ENCODE measurements at places on chromosomes 5 and 9.
A peak's percentile ranks its signal among the peaks of the same experiment; 100 is the strongest.

GRCh38 chr5:91332267-91333045 lies 50.7 kb downstream of the ARRDC3 start:
- peak; percentile 58 for DNase-seq

- no peak for DNase-seq
These were observed 198.5 kb upstream of the ADAMTSL1 start for GRCh38 chr9:18275313-18275990.

- DNase-seq = no peak
These were observed 315.1 kb downstream of the RAB3C start for GRCh38 chr5:58898006-58898405.

GRCh38 chr9:137820161-137820855 lies 57.3 kb upstream of the CACNA1B start:
- DNase-seq = no peak

- DNase-seq = no peak
These were observed 252.0 kb downstream of the MRPS30 start for GRCh38 chr5:45060724-45061123.

- no peak for DNase-seq
These were observed 287.2 kb downstream of the ARRDC3 start for GRCh38 chr5:91095786-91096385.

DNA sequence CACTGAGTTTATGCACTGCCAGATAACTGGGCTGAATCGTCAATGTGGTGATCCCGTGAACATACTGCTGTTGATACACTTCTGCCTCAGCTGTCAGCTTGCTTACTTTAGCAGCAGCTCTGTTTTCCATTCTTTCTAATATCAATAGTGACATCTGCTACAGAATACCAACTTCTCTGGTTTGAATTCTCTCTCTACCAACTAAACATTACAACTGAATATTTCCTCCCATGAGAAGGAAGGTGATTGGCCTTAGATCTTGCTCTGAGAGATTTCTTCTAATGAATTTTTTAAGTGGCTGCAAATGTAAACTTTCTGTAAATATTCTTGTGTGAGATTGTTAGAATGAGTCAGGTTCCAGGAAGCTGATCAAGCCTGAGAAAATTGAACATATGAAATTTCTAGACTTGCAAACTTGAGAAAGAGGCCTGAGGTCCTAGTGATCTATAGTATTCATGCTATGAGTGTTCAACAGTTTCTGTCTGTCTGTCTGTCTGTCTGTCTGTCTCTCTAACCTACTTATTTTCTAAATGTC lies 205.5 kb upstream of the CDKN2B start:
- DNase-seq = no peak

DNA sequence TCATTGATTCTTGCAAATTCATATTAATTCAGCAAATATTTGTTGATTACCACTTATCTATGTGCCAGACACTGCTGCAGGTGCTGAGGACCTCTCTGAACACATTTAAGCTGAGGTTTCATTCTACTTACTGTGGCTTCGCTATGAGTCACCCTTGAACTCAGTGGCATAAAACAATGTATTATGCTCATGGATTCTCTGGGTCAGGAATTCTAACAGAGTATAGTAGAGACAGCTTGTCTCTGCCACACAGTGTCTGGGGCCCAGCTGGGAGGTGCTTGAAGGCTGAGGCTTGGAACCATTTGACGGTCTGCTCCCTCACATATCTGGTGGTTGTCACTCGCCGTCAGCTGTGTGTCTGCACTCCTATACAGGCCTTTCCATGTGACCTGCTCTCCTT lies 124.3 kb upstream of the NR3C1 start:
- peak; percentile 29 for DNase-seq

DNA sequence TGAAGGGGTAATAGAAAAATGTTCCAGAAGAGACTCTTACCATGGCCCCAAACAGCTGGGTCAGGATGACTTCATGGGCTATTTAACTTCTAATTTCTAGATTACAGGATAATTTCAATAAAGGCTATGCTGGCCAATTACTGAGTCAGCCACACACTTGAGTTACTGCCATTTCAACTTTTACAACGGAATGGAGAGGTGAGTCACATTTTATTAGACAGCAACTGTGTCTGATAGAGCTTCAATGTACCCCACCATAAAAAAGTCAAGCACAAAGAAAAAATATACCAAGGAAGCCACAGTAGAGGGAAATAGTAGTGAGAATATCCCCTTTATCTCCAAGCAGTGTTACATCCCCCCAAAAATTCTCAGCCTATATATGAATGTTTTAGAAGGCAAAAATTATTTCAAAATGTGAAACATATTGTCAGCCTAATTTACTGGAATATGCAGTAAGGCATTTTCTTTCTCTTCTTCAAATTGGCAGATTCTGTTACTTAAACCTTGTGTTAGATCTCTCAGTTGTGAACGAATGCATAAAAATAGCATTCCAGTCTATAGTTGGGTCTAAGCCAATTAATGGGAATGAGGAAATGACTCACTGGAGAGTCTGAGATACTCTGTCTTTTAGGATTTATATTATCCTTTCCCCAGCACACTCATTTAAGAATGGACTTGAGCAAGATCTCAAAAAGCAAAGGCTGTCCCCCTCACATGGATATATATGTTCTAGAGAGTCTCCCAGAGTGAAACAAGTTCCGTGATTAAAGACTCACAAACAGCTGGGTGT lies 47.1 kb upstream of the RAI14 start:
- peak; percentile 95 for DNase-seq

DNA sequence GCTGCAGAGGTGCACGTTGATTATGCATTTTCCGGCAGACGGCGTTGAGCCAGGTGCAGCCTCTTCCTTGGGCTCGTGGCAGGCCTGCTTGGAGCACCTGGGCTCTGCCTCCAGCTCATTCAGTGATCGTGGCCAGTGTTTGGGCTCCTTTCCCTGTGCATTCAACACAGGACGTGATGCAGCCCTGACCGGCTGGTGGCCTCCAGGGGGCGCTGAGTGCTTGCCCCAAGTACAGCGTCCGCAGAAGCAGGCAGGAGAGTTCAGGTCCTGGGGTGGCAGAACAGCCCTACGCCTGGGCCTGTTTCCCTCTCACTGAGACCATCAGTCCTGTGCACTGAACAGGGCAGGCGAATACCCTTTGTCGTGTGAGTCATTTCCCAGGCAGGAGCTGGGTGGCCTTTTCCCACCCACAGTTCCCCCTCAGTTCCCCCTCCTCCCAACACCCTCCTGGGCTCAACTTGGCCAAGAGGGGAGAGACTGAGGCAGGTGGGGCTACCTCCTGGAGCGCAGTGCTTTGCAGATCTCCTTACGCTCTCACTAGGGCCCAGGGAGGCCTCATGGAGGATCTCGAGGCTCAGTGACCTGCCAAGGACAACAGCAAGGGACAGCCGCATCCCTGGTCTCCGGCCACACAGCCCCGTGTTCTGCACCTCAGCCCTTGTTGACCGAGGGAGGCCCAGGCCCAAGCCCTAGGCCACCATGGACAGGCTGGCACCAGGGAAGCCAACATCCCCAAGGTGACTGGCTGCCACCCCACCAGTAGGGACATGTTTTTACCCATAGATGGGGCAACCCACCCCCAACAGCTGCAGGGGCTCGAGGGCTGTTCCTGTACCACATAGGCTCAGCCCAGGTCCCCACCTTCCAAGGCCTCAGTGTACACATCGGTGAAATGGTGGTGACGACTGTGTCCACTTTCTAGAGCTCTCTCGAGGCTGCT lies 52.9 kb downstream of the LRSAM1 start:
- DNase-seq = peak; percentile 90

- peak; percentile 84 for DNase-seq
These were observed 8.2 kb downstream of the CERCAM start for GRCh38 chr9:128428644-128429512.

GRCh38 chr5:165410476-165410875 lies 1905.1 kb downstream of the MAT2B start:
- no peak for DNase-seq

GRCh38 chr5:174329738-174330137 lies 284.2 kb downstream of the NSG2 start:
- no peak for DNase-seq

- peak; percentile 76 for DNase-seq
These were observed 26.4 kb downstream of the FGF18 start for GRCh38 chr5:171445644-171446516.

DNA sequence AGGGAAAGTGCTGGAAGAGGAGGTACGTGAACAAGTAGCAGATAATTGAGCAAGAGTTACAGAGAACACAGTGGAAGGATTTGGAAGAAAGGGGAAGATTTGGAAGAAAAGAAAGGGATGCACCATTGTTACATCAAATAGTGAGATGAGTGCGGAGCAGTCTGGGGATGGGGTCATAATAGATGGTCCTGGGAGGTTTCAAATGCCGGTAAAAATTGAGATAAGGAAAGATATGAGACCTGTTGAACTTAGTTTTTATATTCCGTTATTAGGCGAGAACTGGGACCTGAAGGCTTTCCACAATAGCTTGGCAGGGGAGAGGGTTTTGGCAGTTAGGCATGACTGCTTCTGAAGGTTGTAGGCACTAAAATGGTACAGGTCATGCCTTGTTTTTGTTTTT lies 20.9 kb downstream of the ATP6V0E1 start:
- DNase-seq = no peak

DNA sequence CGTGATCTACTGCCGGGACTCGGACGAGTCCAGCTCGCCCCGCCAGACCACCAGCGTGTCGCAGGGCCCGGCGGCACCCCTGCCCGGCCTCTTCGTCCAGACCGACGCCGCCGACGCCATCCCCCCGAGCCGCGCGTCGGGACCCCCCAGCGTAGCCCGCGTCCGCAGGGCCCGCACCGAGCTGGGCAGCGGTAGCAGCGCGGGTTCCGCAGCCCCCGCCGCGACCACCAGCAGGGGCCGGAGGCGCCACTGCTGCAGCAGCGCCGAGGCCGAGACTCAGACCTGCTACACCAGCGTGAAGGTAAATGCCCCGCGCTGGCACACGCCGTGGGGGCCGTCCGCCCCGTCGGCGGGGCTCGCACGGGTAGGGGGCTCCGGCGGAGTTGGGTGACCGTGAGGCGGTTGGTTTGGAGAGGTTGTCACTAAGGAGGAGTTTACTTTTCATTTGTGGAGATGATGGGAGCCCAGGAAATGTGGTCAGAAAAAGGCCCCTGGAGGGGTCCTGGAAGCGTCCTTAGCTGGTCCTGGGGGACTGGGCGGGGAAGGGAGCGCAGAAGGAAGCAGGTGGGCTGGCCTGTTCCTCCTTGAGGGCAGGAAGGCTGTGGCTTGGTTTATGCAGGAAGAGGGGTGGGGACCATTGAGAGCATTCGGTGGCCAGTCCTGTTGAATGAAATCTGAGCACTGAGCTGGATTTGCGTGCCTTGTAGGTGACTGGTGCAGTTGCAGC lies 647 bp downstream of the PDE8B start:
- no peak for DNase-seq

- DNase-seq = no peak
These were observed 143.2 kb downstream of the RMI1 start for GRCh38 chr9:84123648-84124406.

DNA sequence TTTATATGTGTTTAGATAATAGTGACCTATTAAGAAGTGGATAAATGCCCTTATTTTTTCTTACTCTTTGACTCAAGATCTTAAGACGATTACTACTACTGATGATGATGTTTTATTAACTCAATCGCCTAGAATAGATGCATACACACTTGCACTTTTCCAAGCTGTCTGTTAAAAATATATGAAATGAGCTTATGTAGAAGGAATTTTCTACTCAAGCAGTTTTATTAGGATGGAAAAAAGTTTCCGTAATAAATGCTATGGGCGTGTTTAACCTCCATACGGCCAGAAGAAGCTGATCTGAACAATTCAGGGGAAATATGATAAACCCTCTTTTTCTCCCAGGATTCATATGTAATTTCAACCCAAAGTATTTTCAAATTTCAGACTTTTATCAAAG lies 455.7 kb upstream of the MPDZ start:
- no peak for DNase-seq

- DNase-seq = peak; percentile 71
These were observed 305.1 kb downstream of the PSAT1 start for GRCh38 chr9:78601957-78602565.

DNA sequence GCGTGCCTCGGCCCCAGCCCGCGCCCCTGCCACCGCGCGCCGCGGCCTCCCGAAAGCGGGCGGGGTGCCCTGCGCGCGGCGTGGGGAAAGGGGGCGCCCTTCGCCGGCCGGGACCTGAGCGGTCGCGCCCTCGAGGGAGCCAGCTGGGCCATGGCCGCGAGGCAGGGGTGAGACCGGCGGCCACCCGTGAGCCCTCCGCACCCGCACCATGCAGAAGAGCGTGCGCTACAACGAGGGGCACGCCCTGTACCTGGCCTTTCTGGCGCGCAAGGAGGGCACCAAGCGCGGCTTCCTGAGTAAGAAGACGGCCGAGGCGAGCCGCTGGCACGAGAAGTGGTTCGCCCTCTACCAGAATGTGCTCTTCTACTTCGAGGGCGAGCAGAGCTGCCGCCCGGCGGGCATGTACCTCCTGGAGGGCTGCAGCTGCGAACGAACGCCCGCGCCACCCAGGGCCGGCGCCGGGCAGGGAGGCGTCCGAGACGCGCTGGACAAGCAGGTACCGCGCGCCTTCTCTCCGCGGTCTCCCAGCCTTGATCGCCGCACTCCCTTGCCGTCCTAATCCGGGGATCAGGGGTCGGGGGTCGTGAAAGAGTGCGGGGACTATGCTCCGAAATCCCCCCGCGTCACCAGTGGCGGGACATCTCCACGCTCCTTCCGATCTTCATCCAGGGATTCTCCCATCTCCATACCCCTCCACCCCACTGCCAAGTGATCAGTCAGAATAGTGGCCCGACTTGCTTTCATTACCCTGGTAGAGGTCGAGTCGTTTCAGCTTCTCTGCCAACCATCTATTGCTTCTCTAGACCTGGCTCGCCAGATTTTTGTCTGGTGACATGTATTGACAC lies 590 bp downstream of the RASGRF2 start:
- DNase-seq = peak; percentile 18

- no peak for DNase-seq
These were observed 77.8 kb upstream of the LRRTM2 start for GRCh38 chr5:138952962-138953361.

DNA sequence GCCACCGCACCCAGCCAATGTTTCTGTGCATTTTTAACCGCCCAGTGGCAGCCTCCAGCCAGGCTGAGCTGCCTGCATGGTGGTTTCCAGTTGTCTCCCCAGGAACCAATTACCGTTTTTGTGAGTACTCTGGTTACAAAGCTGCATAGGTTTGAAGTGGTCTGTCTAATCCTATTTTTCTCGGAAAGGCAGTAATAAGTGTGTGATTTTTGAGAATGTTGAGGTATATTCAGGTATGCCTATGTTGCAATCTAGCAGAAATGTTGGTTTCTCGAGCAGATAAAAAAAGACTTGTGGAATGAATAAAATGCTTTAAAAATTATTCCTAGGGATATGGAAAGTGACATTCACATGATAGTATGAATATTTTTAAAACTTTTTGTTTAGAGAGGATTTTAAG lies 41.5 kb upstream of the ANKH start:
- DNase-seq = no peak

DNA sequence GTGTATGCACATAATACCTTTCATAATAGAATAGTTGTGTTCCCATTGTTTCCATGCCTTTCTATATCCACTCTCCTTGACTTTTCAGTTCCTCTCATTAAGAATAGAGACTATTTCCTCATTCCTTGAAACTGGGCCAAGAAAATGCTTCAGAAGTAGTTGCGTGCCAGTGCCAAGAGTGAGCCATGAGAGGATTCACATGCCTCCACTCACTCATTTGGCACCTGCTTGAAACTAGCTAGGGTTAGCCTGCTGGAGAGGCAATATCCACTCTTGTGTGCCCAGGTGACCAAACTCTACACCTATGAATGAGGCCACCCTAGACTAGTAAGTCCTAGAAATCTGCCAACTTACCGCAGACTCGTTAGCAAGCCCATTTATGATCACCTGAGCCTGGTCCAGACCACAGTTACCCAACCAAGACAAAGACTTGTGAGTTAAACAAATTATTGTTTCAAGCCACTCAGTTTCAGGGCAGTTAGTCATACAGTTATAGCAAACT lies 276.3 kb downstream of the EPB41L4A start:
- DNase-seq = peak; percentile 92

Data from fibroblast of pulmonary artery (primary cell).